ENCODE measurements at places on chromosomes 7 and 10.

- no peak for DNase-seq
Observed at GRCh38 chr10:72355214-72355555, 466 bp upstream of the DNAJB12 start.

- DNase-seq, result no peak
Observed at GRCh38 chr7:137576481-137576880, 232.9 kb upstream of the PTN start.

- DNase-seq, result no peak
Observed at GRCh38 chr10:69748621-69749020, 53.1 kb upstream of the COL13A1 start.

GRCh38 chr7:116551692-116552091 is 26.9 kb downstream of the CAV1 start:
- DNase-seq, result no peak

DNA sequence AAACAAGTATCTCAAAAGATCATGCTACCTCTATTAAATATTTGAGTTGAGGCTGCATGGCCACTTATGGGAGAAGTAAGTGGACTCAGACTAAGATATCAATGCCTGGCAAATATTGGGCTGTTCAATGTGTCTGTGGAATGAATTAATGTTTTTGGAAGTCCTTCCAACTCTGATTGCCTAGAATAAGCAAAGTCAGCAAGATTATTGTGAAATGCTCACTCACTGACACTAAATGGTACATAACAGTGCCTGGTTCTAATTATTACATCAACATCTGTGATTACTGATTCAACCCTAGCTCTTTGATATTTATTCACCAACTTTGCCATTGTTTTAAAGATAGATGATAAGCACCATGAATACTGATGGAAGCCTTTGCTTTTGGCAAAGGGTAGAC is 45.5 kb upstream of the HDAC9 start:
- DNase-seq, result no peak

DNA sequence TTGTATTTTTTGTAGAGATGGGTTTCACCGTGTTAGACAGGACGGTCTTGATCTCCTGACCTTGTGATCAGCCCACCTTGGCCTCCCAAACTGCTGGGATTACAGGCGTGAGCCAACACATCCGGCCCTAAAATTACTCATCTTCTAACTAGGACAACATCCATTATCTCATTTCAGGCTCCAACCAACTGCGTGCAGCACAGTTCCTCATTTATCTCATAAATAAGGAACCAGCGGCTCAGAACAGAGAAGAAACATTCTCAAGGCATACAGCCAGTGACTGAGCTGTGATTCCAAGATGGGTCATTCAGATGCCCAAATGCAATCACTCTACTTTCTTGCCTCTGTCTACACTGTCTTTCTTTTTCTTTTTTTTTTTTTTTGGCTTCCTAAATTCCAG is 356.1 kb downstream of the ELMO1 start:
- no peak for DNase-seq

GRCh38 chr7:35313575-35313974 is 59.7 kb upstream of the TBX20 start:
- DNase-seq, result no peak

- DNase-seq, result no peak
Observed at GRCh38 chr7:157404845-157405481, 68.2 kb downstream of the DNAJB6 start.

GRCh38 chr10:132847416-132847777 is 61.5 kb upstream of the NKX6-2 start:
- DNase-seq, result no peak

DNA sequence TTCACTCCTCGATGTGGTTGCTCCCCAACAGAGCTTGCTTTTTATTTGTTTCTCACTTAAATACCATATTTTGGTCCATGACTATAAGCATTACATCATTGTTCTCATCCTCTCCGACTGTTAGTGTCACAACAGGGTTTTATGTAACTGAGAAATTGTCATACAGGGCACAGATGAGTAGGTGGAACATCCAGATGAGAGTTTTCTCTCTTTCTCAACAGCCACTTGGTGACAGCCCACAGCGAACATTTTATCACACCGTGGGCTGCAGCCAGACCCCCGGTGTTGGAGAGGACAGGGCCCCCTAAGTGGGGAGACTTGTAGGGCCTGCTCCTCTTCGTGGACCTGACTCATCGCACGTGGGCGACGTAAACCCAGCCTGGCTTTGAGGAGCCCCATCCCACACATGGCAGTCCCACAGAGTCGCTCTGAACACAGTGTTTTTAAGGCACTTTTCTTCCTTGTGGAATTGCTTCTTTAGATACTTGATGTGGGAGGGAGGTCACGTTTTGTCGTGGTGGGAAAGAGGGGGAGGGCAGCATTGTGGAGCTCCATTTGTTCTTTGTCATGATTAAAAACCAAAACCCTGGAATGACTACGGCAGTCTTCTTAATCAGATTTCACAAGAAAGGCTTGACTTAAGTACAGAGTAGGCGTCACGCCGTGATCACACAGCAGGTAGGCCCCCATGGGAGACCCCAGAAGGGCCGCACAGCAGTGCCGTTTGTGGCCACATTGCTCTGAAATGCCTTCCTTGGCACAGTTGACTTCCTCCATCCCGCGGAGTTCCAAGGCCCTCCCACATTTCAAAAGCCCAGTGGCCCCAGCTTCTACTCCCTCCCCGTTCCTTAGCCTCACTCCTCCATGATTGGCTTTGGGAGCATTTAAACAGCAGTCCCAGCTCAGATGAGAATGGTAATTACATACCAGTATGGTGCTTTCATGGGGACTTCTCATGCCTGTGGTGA is 220.6 kb downstream of the CCDC3 start:
- DNase-seq, result no peak

DNA sequence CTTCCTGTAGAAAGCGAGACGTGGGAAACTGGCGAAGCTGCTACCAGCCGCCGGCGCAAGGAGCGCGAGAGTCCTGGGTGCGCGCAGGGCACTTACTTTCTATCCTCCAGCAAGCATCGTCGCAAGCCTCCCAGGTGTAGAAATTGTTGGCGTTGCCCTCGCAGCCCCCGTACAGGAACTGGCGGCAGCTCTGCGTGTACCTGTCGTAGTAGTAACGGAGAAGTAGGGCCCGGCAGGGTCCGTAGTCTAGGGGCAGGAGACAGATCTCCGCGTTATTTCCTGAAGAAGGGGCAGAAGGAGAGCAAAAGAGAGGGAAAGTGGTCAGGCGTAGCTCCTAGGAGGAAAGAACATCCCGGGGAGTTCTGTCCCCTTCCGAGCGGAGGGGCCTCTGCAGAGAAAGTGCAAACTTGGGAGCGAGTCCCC is 501 bp downstream of the TFPI2 start:
- no peak for DNase-seq

- DNase-seq, result no peak
Observed at GRCh38 chr10:8588135-8588534, 533.6 kb downstream of the GATA3 start.

- no peak for DNase-seq
Observed at GRCh38 chr10:21297603-21298383, 227.7 kb downstream of the SKIDA1 start.

- no peak for DNase-seq
Observed at GRCh38 chr10:72089618-72090017, 1.3 kb upstream of the SPOCK2 start.

- no peak for DNase-seq
Observed at GRCh38 chr10:112872728-112873127, 77.3 kb upstream of the TCF7L2 start.

DNA sequence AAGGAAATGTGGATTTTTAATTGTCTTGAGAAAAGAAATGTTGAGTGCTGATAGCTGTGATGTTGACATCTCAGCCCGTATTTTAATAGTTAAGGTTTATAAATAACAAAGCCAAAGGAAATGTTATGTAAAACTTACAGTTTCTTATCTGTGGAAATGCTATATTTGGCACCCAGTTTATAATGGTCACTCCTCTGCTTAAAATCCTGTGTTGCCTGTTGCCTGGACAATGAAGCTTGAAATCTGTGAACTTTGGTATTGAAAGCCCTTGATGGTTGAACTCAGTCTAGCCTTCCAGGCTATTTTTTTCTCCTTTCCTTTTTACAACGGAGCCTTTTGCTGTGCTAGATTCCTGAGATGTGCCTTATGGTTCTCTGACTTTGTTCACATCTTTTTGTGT is 46.5 kb downstream of the MCU start:
- no peak for DNase-seq

- no peak for DNase-seq
Observed at GRCh38 chr7:1569440-1569832, 396 bp downstream of the PSMG3 start.

DNA sequence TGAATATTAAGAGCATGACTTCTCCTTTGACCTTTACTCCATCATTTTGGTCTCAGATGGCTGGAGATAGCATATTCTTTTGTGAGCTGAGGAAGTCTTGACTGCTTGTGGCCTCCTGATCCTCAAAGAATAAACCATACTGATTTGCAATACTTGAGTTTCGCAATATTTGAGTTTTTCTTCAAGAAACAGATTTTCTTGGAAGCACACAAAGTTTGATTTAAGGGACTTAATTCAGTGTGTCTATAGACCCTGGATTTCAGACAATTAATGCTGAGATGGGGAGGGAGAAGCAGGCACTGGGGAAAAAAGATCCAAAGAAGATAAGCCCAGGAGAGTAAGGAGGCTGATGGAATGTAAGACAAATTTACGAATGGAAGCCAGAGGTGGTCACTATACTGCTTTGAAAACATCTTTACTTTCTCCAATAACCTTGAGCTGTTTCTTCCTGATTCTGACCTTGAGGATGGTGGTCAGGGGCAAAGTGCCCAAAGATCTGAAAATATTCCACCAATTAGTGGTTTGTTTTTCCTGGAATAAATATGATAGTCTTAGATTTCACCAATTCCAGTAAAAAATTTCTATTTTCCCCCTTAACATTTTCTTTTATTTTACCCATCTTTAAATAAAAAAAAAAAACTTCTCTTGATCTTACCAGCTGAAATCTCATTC is 7.5 kb downstream of the EPDR1 start:
- no peak for DNase-seq

- DNase-seq, result no peak
Observed at GRCh38 chr10:88544140-88544870, 38.8 kb downstream of the RNLS start.

DNA sequence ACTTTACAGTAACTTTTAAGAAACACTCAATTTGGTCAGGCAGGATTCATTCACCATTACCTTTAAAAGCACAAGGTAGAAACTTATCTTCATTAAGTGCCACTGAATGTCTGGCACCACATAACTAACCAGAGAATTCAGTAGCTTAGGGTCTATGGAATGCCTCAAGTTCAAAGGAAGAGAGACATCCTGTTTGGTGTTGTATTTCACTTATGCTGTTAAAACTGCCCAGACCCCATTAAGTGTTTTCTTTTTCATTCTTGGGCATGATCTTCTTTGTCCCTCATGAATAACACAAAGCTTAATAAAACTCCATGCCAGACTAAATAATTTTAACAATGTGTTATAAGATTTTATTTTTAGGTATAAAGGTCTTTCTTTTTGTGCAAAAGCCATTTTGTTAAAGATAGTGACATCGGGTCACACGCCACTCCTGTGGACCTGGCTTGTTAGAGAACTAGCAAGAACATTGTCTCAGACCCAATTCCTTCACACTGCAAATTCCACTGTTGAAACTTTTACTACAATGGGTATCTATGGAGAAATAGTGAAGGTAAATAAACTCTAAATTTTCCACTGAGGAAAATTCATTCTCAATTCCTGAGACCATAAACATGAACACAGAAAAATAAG is 221.0 kb downstream of the TWIST1 start:
- DNase-seq, result no peak

- DNase-seq, result no peak
Observed at GRCh38 chr7:141500608-141501007, 50.6 kb upstream of the AGK start.

DNA sequence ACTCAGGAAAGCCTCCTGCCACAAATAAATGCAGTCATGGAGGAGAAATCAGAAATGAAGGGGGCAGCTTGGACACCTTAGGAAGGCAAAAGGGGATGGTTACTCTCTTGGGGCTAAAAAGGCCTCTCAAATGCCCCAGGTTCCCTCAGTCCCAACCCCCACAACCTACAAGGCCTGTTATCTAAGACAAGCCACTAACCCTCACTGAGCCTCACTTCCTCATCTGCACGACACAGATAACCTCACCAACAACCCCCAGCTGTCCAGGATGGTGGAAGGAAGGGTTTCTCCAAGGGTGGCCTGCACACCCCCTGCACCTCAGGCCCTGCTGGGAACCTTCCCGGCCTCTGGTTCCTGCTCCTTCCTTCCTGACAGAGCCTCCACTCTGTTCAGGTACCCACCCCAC is 29.2 kb downstream of the SORBS1 start:
- no peak for DNase-seq

- DNase-seq, result no peak
Observed at GRCh38 chr10:53808677-53809372, 992.2 kb downstream of the PCDH15 start.

DNA sequence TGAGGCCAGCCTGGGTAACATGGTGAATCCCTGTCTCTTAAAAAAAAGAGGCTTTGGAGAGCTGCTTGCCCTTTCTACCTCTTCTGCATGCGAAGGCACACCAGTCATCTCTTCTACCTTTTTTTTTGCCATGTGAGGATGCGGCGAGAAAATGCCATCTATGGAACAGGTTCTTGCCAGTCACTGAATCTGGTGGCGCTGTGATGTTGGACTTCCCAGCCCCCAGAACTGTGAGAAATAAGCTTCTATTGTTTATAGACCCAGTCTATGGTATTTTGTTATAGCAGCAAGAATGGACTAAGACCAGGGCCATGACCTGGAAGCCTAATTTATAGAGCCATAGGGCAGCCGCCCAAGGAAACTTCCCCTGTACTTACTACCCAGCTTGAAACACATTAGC is 112.9 kb downstream of the HIP1 start:
- no peak for DNase-seq

DNA sequence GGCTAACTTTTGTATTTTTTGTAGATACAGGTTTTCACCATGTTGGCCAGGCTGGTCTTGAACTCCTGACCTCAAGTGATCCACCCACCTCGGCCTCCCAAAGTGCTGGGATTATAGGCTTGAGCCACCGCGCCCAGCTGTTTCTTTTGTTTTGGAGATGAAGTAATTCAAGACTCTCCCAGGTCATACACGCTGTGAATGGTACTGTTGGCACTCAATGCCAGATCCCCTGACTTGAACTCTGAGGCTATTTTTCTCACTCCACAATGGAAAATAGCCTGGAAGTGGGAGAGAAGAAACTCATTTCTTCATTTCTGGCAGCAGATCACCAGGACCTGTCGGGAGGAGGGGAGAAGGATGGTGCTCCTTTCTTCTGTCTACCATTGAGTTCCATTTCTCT is 32.4 kb downstream of the BLVRA start:
- no peak for DNase-seq

GRCh38 chr10:70656489-70656888 is 15.8 kb upstream of the ADAMTS14 start:
- DNase-seq, result peak; percentile 11

GRCh38 chr10:112981553-112981952 is 31.5 kb downstream of the TCF7L2 start:
- DNase-seq, result no peak

DNA sequence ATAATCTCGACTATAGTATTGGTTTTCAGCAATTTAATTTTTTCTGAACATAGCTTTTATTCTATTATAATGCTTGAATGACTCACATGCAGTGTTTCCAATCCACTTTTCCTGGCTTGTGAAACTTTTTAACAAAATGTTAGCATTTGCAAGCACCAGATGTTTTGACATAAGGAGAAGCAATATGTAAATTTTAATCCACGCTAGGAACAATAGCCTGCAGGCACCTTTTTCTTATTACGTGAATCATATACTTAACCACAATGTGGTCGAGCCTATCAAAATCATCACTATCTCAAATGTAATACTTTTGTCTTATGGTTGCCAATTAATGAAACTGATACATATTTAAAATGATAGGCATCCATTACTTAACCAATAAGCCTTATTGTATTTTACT is 97.1 kb downstream of the TFEC start:
- no peak for DNase-seq

Data from stimulated activated CD8-positive, alpha-beta memory T cell treated with anti-CD3 and anti-CD28 coated beads, Interleukin-15, amount 100 ng/mL, for 4 hours (primary cell).